ENCODE measurements at places on chromosomes 6 and 20. TPM values are rescaled to one million over a fixed set of nuclear protein-coding genes. Genes with fewer than 3 reads are reported as not detected.

TMEM217 gene
- 0.11 TPM for total RNA-seq

SYCP2 gene
- 3.9 TPM for total RNA-seq

TSHZ2 gene
- not detected for total RNA-seq

VSTM2L gene
- 0.51 TPM for total RNA-seq
